ENCODE measurements at places on chromosomes 16 and 17.

- no peak for DNase-seq
These were observed 2.9 kb downstream of the HEXIM1 start for GRCh38 chr17:45150911-45151809.

GRCh38 chr16:30884760-30885159 is 9.1 kb downstream of the BCL7C start:
- no peak for DNase-seq

DNA sequence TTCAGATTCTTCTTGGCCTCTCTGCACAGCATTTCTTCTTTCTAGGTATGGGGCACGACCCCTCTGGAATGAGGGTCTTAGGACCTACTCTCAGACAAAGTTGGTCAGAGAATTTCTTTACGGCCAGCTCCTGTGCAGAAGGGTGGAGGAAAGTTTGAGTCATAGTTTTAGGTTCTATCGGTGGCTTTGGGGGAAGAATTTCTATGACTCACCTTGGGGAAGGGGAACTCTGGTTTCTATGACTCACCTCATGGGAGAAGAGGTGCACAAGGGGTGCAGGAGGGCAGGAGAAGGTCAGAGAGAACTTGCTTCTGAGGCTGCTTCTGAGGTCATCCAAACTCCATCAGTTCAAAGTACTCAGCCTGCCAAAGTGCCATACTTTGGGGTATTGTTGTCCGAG is 2.5 kb upstream of the ABCC12 start:
- peak; percentile 80 for DNase-seq

GRCh38 chr17:5413682-5414081 is 5.8 kb downstream of the NUP88 start:
- peak; percentile 77 for DNase-seq

DNA sequence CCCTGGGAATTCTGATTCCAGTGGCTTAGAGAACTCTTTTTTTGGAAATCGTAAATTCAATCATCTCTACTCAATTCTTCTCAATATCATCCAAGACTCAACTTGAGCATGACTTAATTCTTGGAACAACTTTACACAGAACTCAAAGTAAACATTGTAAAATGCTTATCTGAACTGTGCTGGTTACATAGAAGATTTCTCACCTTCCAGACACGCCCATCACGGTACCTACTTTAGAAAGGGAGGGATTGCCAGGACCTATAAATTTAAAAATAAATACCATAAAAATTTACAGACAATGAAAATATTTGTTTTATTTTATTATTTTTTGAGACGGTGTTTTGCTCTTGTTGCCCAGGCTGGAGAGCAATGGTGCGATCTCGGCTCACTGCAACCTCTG is 26.5 kb downstream of the MAP1LC3B start:
- DNase-seq = no peak

DNA sequence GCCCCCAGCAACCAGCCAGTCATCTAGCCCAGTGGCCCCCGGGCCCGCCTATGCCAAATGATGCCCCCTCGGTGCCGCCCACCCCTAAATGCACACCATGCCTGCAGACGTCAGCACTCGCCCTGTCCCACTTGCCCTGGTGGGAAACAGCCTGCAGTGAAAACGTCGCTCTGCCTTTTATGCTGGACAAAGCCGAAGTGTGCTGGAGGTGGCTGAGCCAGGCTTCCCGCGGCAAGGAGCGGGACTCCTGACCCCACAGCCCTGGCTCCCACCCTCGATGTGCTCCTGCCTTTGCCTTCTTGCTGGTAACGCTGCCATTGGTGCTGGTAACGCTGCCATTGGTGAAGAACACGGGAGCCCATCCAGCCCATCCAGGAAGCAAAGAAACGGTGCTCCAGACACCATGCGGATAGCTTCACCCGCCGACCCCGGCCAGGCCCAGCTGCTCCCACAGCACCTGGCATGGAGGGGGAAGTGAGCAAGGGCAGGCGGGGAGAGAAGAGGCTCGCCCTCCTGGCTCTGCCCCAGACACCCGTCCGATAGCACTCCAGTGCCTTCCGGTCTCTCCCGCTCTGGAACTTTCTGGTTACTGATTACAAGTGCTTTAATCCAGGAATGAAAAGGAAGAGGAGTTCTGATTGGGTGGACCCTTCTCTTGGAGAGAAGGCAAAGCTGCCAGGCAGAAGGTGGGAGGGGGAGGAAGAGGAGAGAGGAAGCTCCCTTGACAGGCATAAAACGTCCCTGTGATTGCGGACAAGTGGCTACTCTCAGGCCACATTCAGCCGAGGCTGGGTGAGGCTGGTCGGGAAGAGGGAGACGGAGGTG is 4.0 kb upstream of the BAIAP2 start:
- DNase-seq = no peak

DNA sequence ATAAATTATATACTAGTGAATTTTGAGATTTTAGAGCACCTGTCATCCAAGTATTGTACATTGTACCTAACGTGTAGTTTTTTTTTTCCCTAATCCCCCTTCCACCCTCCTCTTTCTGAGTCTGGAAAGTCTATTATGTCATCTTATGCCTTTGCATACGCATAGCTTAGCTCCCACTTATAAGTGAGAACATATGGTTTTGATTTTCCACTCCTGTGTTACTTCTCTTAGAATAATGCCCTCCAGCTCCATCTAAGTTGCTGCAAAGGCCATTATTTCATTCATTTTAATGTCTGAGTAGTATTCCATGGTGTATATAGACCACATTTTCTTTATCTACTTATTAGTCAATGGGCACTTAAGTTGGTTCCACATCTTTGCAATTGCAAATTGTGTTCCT is 177.0 kb upstream of the C16orf82 start:
- no peak for DNase-seq

DNA sequence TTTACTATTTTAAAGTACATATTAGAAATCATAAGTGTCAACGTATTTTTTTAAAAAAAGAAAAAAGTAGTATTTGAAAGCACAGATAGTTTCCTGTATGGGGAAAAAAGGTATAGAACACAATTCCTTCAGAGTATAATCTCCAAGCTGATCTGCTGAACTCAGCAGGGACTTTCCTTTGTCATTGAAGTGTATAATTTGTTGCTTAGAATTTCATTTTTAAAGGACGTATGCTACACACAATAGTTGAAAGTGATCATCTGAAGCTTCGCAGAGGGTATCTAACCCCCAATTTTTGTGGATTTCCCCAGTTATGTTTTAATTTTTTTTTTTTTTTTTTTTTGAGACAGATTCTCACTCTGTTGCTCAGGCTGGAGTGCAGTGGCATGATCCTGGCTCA is 20.2 kb upstream of the MAPT start:
- no peak for DNase-seq

DNA sequence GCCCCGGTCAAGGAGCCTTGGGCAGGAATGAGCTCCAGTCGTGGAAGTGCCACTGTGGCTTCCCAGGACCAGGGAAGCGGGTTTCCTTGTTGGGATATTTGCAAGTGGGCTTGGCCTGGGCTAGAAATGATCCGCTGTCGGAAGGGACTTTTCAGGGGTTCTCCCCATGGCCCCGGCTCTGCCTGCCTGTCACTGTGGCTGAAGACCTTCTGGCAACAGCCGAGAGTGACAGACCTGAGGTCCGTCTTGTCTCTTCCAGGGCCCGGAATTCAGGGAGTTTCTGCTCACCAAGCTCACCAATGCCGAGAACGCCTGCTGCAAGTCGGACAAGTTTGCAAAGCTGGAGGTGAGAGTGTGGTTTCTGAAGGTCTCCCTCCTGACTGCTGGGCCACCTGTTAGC is 57.7 kb downstream of the OR1D5 start:
- no peak for DNase-seq

- peak; percentile 94 for DNase-seq
These were observed 3.5 kb upstream of the CDC6 start for GRCh38 chr17:40284085-40284713.

- no peak for DNase-seq
These were observed 124.7 kb downstream of the C16orf78 start for GRCh38 chr16:49498264-49498663.

DNA sequence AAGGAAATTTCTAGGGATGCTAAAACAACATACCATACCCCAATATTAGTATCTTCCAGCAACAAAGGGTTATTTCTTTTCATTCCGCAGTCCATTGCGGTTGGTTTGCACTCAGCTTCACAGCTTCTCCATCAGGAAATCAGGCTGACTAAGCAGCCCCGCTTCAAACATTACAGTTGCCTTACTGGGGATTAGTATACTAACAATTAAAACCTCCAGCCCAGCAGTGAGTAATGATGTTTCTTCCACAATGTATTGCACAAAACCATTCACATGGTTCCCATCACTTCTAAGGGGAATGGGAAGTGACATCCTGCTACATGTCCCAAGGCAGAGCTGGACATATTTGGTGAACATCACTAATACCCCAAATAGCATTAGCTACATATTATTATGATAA is 1384.9 kb downstream of the CDH8 start:
- DNase-seq = no peak

- DNase-seq = no peak
These were observed 3.9 kb downstream of the CCR7 start for GRCh38 chr17:40561294-40561870.

DNA sequence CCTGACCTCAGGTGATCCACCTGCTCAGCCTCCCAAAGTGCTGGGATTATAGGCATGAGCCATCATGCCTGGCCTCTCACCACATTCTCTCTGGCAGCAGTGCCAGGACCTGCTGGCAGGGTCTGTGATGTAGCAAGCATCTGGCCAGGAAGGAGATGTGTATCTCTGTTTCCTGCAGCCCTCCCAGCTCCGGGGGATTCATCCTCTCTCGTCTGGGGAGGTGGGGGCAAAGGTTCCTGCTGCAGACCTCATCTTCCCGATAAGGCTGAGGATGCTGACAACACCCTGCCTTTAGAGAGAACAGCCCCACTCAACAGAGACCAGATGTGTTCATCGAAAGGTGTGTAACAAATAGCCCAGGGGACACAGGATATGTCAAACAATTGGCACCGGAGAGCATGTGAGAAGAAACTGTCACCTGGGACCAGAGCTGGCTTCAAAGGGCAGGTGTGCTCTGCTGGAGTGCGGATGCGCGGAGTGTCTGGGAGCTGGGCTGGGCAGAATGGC is 54.8 kb upstream of the SEC14L1 start:
- no peak for DNase-seq

DNA sequence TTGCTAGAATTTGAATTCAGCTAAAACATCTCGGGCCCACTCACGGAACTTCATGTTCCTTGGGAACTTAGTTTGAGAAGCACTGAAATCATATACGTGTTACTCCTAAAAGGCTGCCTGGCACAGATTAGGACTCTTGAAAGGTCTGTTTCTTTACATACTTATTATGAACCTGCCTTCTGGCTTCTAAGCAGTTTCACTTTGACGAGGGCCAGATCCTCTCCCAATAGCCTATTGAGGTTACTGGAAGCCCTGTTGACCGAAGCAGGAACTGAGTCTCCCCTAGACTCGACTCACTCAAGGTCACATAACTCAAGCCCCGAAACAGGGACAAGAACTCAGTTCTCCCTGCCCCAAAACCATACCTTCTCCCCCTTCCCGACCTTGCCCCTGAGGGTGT is 121.9 kb upstream of the PLCG2 start:
- DNase-seq = no peak

DNA sequence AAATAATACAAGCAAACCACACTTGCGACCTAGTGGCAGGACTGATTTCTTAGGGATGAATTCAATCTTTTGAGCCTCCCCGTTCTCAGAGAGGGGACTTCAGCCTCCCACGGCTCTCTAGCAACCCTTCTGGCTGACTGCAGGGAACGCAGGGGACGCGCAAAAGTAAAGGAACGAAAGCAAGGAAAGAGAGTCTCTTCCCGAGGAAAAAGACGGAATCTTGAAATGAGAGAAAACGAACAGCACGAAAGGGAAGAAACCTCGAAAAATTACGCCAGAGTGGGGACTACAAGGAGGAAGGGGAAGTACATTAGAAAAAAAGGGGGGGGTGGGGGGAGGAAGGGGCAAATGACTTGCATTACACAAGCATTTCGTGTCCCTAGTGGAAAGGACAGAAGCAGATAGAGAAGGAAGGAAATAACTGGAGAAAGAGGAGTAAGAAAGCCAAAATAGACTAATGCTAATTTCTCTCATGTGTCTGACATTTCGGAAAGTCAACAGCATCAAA is 1.2 kb downstream of the GRB2 start:
- peak; percentile 80 for DNase-seq

GRCh38 chr16:66129196-66129595 is 237.3 kb upstream of the CDH5 start:
- no peak for DNase-seq

DNA sequence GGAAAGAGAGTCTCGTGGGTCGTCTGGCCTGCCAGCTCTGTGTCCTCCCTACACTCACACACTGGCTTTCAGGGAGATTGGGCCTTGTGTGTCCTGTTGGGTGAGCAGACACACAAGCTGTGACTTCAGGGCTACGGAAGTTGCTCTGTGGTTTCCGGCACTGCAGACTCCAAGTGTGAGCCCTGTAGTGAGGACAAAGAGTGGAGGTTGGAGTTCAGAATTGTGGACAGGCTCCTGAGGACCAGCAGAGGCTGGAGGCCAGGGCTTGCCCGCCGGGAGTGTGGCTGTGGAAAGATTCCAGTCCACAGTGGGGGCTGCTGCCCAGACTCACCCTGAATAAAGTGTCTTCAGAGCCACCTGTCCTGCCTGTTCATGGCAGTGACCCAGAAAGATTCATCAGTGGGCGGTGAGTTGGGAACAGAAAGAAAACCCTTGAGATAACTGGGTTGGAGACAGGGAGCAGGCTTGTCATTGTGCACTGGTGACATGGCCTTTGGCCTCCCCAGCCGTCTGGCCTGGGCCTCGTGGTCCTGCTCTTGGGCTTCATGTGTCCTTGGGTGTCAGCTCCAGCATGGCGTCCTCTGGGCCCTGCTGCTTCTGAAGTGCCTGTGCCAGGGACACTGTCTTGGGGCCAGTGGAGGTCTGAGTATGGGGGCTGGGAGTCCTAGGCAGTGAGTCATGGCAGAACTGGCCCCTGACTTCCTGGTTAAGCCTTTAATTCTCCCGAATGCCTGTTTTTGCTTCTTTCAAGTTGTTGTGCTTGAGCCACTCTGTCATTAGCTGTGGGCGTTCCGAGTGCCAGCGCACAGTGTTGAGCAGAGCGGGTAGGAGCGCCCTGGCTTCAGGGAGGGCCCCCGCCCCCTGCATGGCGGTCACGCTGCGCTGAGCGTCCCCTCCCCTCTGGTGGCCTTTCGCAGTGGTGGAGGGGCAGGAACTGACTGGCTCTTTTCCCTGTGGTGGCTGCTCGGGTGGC is 19.9 kb upstream of the ZNF750 start:
- DNase-seq = peak; percentile 76

- DNase-seq = no peak
These were observed 74.8 kb downstream of the MAP2K6 start for GRCh38 chr17:69489313-69489712.

DNA sequence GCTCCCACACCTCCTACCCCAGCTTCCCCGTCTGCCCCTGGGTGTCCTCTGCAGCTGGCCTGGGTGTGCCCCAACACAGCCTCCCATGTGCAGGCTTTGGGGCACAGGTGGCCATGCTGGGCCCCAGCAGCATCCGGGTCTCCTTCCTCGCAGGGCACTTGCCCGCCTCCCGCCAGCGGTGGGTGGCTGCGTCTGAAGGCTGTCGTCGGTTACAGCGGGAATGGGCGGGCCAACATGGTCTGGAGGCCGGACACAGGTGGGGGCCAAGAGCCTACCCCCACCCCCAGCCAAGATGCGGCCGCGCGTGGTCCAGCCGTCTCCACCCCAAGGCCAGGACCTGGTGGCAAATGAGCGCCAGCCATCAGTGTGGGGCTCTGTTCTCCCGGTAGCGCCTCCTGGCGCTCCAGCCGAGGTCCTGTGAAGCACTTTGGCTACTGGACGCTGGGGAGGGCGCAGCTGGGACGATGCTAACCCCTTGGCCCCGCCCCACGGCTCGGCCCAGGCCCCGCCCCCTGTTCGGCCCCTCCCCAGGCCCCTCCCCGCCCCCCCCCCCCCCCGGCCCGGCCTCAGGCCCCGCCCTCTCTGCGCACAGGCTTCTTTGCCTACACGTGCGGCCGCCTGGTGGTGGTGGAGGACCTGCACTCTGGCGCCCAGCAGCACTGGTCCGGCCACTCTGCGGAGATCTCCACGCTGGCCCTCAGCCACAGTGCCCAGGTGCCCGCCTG is 7.3 kb upstream of the RHOT2 start:
- DNase-seq = peak; percentile 66
